ENCODE measurements at places on chromosomes 16 and 17. TPM values are rescaled to one million over a fixed set of nuclear protein-coding genes. Genes with fewer than 3 reads are reported as not detected.

KRT17 gene
- total RNA-seq = not detected

DNAAF8 gene
- not detected for total RNA-seq

SLC46A1 gene
- total RNA-seq = 2.0 TPM

RAPGEFL1 gene
- 3.8 TPM for total RNA-seq

All from fibroblast of the aortic adventitia (primary cell).